ENCODE measurements at places on chromosomes 3 and 15. TPM values are rescaled to one million over a fixed set of nuclear protein-coding genes. Genes with fewer than 3 reads are reported as not detected.

- peak overlapping the region; percentile 95 for H3K4me3 ChIP-seq
- H3K27ac ChIP-seq: no peak overlapping the region
- H3K36me3 ChIP-seq: peaks cover 29% of the 10 kb centered on the region
- DNase-seq: no peak
- peaks cover 1% of the 10 kb centered on the region for H3K27me3 ChIP-seq
Observed at GRCh38 chr3:51382947-51383578, 2.0 kb upstream of the MANF start.

- no peak overlapping the region for H3K27ac ChIP-seq
- H3K27me3 ChIP-seq: no peaks in the 10 kb centered on the region
- DNase-seq: no peak
Observed at GRCh38 chr15:64099379-64099778, 3.6 kb downstream of the SNX1 start.

GRCh38 chr3:160540551-160540950 lies 24.8 kb downstream of the KPNA4 start:
- peak overlapping the region; percentile 54 for H3K27ac ChIP-seq
- DNase-seq: peak; percentile 33
- peaks cover 62% of the 10 kb centered on the region for H3K4me1 ChIP-seq
- no peaks in the 10 kb centered on the region for H3K36me3 ChIP-seq

- H3K4me3 ChIP-seq: no peak overlapping the region
- no peak for DNase-seq
- no peak overlapping the region for H3K27ac ChIP-seq
- H3K36me3 ChIP-seq: no peaks in the 10 kb centered on the region
- peaks cover 2% of the 10 kb centered on the region for H3K4me1 ChIP-seq
Observed at GRCh38 chr3:158528076-158528674, 42.8 kb upstream of the MLF1 start.

DNA sequence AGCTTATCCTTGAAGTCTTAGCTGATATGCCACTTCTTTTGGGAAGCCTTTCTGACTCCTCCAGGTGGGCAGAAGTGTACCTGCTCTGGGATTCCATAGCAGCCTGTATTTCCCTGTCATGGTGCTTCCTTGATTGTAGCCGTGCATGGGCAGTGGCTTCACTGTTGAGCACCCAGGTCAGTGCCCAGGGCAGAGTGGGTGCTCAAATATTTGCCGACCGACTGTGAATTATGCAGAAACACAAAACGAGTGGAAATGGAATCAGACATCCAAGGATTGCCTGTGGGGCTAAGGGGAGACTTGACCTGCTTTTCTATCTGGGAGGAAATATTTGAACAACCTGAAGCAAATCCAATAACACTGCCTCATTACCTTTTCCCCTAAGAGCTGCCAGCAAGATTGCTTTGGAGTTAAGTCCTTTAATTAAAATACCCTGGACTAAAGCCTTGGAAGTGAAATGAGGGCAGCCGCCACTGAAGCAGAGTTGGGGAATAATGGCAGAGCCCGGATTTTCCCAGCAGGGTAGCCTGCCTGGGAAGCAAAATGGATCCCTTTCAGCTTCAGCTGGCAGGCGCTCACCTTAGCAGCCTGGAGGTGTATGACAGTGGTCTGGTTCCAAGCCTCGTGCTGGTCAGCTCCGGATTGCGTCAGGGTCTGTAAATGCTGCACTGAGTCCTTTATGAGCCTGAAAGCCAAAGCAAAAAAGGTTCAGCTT lies 14.9 kb downstream of the ACOX2 start:
- H3K4me3 ChIP-seq: no peak overlapping the region
- peaks cover 19% of the 10 kb centered on the region for H3K4me1 ChIP-seq
- peaks cover 4% of the 10 kb centered on the region for H3K36me3 ChIP-seq
- no peak overlapping the region for H3K27ac ChIP-seq
- DNase-seq: no peak
- H3K27me3 ChIP-seq: no peaks in the 10 kb centered on the region

DNA sequence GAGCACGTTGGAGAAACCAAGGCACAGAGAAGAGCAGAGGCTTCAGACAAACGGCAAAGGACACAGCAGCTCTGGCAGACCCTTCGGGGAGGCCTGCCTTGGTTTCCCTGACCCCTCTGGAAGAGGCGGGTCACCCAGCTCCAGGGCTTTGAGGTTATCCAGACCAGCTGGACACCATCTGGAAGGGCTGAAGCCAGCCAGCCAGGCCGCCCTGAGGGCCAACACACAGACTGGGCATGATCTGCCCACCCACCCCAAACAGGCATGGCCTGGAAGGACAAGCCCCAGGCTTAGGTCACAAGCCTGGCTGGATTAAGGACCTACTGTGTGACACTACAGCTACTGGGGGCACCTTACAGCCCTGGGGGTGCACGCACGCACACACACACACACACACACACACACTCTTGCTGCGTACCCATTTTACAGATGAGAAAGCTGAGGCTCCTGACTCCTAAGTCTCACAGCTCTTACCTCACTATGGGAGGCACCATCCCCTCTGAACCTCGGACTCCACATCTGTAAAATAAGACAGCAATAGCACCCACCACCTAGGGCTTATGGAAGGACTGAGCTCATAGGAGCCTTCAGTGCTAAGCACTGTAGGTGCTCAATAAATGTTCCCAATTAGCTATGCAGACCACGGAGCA lies 10.8 kb downstream of the PLXND1 start:
- H3K36me3 ChIP-seq: peaks cover 4% of the 10 kb centered on the region
- peaks cover 74% of the 10 kb centered on the region for H3K4me1 ChIP-seq
- H3K27ac ChIP-seq: peak overlapping the region; percentile 97
- H3K4me3 ChIP-seq: peak overlapping the region; percentile 74
- no peak for DNase-seq

DNA sequence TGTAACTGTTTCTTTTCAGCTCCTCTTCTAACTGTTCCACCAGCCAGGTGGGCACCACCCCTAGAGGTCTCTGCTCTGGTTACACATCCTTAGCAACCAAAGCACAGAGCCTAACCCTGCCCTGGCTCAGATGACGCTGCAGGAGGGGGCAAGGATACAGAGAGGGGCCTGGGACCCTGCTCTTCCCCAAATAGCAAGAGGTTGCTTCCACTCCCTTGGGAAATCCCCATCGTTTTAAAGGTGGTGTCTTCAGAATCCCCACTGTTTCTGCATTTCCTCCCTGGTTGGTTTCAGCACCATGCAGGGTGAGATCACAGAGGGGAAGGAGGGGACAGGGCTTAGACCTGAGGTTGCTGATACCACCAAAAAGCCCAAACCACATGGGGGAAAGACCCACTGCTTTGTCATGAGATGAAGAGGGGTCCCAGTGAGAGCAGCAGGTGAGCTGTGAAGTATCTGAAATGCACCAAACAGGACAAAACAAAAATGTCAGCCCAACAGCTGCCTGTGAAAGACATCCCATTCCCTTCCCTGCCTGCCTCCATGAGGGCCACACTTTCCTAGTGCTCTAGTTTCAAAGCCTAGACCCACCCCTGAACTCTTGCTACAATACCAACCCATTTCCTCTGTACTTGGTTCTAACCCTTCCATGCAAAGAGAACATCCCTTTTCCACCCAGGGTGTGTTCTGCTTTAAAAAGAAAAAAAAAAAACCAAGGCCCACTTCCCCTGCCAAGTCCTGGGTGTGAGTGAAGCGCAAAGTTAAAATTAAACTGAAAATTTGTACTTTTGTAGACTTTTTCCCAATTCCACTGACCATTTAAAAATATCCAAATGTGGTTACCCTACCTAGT lies 29.0 kb downstream of the ANP32A start:
- H3K4me1 ChIP-seq: peaks cover 31% of the 10 kb centered on the region
- H3K27ac ChIP-seq: no peak overlapping the region
- H3K36me3 ChIP-seq: peaks cover 3% of the 10 kb centered on the region
- H3K4me3 ChIP-seq: no peak overlapping the region
- H3K27me3 ChIP-seq: peaks cover 1% of the 10 kb centered on the region
- DNase-seq: no peak

GRCh38 chr3:149352556-149352955 lies 19.1 kb upstream of the TM4SF18 start:
- peak; percentile 48 for DNase-seq
- peaks cover 47% of the 10 kb centered on the region for H3K4me1 ChIP-seq
- no peak overlapping the region for H3K4me3 ChIP-seq
- H3K36me3 ChIP-seq: no peaks in the 10 kb centered on the region

DNA sequence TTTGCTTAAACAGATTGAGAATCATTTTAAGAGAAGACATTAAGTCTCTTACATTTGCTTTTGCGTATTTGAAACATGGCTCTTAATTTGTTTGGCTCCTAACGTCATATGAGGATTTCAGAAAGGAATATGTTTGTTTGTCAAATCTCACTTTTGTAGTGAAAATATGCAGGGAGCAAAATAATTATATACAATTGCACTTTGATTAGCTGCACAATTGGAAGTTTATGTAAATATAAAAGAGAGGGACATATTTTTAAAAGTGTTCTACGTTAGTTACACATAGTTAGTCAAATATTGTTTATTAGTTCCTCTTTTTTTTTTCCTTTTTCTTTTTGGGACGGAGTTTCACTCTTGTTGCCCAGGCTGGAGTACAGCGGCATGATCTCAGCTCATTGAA lies 42.7 kb upstream of the GOLIM4 start:
- no peak overlapping the region for H3K27ac ChIP-seq
- DNase-seq: no peak

- H3K4me3 ChIP-seq: no peak overlapping the region
- H3K27ac ChIP-seq: no peak overlapping the region
- H3K4me1 ChIP-seq: no peaks in the 10 kb centered on the region
- no peaks in the 10 kb centered on the region for H3K36me3 ChIP-seq
- DNase-seq: no peak
Observed at GRCh38 chr3:81863756-81864155, 102.3 kb upstream of the GBE1 start.

DNA sequence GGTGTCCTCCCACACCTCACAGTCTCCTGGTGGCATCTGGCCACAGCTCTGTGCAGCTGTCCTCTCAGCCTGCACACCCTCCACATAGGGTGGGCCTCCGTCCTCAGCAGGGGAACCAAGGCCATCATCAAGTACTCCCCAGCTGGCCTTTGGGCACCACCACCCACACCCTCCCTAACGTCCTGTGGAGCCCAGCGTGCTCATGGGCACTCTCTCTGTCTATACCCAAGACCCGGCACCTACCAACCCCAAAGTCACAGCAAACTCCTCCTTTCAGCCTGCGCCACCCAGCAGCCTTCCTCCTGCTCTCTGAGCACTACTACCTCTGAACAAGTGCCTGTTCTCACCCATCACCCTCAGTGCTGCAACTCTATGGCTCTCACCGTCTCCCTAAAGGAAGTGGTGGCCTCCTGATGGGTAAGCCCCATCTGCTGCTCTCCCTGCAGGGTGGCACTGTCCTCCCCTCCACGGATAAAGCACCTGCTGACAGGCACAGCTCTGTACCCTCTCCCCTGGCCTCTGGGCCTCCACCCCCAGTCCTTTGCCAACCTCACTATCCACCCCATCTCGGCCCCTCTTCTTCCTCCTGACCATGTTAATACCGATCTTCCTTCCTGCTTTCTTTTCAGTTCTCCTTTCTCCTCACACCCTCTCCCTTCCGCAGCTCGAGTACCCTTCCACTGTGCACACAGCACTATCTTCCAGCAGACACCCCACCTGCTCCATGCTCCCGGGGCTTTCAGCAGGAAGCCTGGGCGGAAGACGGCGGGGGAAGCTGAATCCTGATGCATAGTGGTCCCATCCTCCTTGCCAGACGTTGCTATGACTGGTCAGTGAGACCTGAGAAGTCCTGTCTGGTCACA lies 31.5 kb downstream of the SLC41A3 start:
- no peaks in the 10 kb centered on the region for H3K36me3 ChIP-seq
- H3K27me3 ChIP-seq: no peaks in the 10 kb centered on the region
- no peak overlapping the region for H3K4me3 ChIP-seq
- peaks cover 19% of the 10 kb centered on the region for H3K4me1 ChIP-seq
- DNase-seq: no peak

Gene ZNF35
- 10.7 TPM for total RNA-seq

DNA sequence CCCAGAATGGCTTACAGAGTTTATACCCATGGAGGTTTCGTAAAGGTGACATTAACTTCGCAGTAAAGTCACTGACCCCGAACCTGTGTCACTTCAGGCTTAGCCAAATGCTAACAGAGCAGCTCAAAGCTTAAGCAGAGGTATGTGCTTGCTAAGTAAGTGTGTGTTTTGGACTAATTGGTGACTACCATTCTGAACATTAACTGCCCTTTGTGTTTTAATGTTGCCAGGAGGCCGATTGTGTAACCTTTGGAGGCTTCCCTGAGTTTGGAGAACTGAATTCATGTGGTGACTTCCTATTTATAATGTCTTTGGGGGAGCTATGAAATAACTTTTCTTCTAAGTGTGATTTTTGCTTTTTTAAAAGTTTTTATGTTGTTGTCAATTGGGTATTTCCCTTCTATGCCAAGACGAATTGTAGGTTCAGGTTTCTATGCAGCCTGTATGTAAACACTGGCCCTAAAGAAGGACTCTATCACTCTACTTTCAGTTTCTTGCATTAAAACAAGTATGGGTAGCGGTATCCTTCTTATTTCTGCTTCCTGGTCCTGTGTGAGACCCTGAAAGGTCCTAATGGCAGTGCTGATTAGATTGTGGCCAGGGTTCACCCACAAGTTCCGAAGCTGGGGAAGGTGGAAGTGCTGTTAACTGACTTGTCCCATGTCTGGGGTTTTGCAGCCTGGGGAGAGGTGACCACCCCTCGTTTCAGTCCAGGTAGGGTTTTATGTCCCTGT lies 86.3 kb downstream of the IGF1R start:
- peaks cover 18% of the 10 kb centered on the region for H3K36me3 ChIP-seq
- peaks cover 48% of the 10 kb centered on the region for H3K4me1 ChIP-seq
- peak overlapping the region; percentile 45 for H3K4me3 ChIP-seq
- DNase-seq: no peak

DNA sequence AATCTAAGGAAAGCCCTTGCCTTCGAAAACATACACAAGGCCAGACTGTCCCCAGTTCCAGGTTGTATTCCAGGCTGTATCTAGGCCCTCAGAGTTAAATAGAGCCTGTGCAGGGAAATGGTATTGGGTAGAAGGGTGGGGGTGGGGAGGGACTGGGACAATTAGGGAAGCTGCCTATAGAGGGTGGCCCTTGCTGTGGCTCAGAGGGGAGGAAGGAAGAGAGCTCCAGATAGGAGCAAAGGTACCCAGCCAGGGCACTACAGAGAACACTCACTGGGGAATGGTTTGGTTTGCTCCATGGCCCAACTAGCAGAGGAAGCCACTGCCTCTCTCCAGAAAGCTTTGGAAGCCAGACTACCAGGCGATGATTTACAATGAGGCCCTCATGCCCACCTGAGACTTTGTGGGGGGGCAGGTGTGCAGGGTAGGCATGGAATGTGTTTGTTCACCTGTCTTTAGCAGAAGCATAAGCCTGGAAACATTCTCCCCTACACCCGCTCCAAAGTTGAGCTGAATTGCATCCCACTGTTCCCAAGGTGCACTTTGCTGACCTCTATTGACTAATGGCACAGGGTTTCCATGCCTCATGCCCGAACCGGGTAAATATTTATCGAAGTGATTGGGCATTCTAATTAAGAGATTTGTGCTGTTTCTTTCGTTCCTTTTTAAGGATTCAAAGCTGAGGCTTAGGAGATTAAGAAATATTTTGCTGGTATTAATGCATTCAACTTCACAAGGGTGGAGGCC lies 6.3 kb upstream of the TLE3 start:
- no peaks in the 10 kb centered on the region for H3K36me3 ChIP-seq
- H3K27ac ChIP-seq: no peak overlapping the region
- DNase-seq: no peak
- H3K4me3 ChIP-seq: no peak overlapping the region
- H3K4me1 ChIP-seq: peaks cover 22% of the 10 kb centered on the region
